SK-MEL-5 (cell line): ENCODE measurements at places on chromosomes 5 and 9. TPM values are rescaled to one million over a fixed set of nuclear protein-coding genes. Genes with fewer than 3 reads are reported as not detected.

GRCh38 chr9:5352637-5353248 lies 13.1 kb upstream of the RLN1 start:
- DNase-seq: no peak

The ADAMTS13 gene
- total RNA-seq: 0.67 and 1.7 TPM in 2 replicates

The IL4 gene
- not detected in 2 replicates for total RNA-seq

The ZBTB26 gene
- 4.6 and 5.0 TPM in 2 replicates for total RNA-seq

DNA sequence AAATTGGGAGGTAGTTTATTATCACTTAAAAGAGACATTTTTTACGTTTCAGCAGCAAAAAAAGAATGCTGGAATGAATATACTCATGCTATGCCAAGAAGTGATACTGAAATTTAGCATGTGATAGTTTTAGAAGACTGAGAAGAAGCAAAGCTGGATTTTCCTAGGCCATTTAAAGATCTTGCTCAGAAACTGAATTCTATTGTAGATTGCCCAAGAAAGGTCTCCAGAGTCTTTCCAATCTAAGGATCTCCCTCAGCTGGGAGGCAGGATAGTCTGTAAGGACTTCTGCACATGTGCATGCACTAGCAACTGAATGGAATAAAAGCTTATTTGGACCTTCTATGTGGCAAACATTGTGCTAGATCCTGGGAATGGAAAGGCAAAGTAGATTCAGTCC lies 334.5 kb downstream of the DTWD2 start:
- no peak for DNase-seq

DNA sequence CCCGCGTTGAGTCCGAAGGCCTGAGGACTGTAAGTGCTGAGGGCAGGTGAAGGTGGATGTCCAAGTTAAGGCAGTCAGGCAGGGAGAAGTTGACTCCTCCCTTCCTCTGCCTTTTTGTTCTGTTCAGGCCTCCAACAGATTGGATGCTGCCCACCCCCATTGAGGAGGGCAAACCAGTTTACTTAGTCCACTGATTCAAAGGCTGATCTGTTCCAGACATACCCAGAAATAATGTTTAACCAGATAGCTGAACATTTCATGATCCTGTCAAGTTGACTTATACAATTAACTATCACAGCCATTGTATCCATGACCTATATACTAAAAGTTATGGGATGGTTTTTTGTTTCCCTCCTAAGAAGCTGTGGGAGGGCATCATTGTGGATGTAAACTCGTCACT lies 8.3 kb upstream of the TEX48 start:
- DNase-seq: no peak

DNA sequence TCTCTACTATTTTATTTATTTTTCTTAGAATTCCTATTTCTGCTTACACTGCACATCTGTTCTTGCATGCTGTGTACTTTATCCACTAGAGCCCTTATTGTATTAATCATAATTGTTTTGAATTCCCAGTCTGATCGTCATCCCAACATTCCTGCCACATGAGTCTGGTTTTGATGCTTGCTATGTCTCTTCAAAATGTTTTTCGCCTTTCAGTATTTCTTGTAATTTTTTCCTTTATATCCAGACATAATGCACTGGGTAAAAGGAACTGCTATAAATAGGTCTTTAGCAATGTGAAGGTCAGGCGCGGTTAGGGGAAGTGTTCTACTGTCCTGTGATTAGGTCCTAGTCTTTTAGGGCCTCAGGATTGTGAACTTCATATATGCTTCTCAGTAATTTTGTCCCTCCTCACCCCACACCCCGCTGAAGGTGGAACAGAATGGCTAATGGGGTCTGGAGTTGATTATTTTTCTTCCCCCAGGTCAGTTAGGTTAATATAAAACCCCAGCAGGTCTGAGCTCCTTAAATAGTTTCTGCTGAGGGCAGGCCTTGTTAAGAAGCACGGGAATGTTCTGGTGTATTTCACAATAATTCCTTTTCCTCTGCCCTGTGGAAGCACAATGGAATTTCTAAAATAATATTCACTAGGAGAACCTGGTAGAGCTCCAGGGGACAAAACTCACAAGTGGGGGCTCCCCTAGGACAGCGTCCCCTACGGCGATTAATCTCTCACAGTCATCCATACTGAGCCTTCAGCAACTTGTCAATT lies 146.6 kb upstream of the TUT7 start:
- DNase-seq: no peak

- no peak for DNase-seq
Measured at GRCh38 chr9:18473652-18474279, at the start of gene ADAMTSL1. Gene ADAMTSL1, plus strand, starts transcription at chr9:18474153. Its CDS starts 80 bp downstream, at chr9:18474233.

DNA sequence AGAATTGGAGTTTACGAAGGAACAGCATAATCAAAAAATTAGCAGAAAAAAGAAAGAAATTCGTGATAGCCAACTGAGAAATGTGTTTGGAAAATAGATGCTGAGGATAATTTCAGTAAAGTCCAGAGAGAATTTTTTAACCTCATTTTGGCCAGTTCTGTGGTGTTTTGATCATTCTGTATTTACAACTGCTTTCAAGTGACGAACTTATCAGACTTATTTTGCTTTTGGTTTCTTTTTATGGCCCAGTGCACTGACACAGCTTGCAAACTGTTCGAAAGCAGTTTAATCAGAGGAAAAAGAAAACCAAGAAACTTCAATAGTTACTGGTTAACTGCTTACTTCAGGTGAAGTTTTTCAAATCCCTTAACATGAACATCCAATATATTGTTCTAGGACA lies 1.9 kb downstream of the SDHA start:
- DNase-seq: no peak

DNA sequence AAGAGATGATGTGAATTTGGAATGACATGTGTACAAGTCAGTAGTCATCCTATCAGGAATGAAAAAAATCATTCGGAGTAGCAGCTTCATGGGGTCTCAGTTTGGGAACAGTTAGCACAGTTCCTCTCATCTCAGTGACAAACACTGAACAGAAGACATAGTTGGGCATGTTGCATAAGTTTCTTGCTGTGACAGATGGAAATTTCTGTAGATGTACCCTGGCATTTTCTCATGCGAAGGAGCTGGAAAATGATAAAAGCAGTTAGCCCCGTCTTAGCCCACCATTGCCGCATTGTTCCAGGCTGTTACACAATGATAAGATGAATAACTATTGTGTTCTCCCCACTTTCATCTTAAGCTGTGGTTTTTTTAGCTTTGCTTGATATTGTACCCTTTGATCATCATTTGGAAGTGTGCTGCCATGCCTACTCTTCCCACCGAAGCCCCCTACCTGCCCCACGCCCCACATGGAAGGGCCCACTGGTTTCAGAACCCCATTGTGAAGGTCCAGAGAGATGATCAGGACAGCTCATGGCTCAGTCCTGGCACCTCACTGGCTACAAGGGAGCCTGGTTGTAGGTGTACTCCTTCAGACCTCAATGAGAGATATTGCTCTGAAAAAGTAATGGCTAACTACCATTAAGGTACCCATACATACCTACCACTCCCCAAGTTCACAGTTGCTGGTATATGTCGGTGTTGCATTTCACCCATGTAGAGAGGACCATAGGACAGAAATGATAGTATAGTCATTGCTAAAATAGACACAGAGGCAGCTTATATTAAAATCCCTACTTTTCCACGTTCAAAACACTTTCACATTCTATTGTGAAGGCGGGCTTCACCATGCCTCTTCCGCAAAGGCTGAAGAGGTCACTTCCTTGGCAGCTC lies 38.8 kb downstream of the SFXN1 start:
- DNase-seq: no peak

DNA sequence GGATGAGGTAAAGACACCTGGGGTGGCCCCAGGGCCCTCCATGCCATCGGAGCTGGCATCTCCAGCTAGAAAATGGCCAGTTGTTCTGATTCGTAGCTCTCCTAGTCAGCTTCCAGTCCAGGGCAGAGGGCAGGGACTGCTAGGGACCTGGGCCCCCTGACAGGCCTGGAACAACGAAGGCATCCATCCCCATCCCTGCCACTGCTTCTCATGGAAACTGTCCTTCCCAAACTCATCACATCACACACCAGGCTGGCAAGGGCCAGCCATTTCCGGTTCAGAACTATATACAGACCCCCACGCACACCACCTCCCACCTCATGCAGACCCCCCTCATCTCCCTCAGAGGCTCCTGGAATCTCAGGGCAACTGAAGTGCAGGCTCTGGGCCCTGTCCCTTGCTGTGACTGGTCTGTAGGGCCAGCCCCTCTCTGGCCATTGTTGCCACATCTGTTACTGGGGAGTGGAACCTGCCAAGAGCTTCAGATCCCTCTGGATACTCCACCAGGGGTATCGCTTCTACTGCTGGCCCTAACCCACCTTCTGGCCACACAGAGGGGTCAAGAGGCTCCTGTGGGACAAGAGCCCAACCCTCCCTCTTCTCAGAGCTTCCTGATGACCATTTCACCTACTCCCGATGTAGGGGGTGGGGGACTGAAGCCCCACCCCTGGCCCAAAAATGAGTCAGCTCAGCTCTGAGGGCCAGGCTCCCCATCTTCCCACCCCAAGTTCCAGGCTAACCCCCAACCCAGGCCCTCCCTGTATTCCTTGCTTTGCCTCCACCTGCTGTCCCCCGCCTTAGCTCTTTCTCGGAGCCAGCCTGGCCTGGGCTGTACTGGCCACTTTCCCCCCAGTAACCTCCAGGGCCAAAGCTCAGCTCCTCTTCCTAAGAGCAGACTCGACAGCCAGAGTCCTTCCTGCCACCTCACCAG lies 1.2 kb upstream of the MZB1 start:
- DNase-seq: no peak

The C8G gene
- 0.45 and 0.53 TPM in 2 replicates for total RNA-seq

- DNase-seq: no peak
Measured at GRCh38 chr5:3265131-3265885, 330.3 kb upstream of the IRX1 start.

The ADGRD2 gene
- not detected in 2 replicates for total RNA-seq

DNA sequence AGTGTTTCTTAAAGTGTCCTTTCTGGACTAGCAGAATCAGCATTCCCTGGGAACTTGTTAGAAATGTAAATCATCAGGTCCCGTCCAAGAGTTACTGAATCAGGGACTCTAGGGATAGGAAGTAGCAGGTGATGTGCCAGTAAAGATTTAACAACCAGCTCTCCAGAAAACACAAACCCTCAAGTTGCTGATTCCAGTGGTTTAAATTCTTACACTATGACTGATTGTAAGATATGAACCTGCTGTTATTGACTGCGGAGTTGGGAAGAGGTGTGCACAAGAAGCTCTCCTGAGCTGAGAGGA lies 39.1 kb upstream of the BASP1 start:
- DNase-seq: no peak

GRCh38 chr5:88952996-88953643 lies 70.1 kb upstream of the MEF2C start:
- DNase-seq: no peak

GRCh38 chr5:29972597-29972996 lies 1220.9 kb upstream of the CDH6 start:
- DNase-seq: no peak

DNA sequence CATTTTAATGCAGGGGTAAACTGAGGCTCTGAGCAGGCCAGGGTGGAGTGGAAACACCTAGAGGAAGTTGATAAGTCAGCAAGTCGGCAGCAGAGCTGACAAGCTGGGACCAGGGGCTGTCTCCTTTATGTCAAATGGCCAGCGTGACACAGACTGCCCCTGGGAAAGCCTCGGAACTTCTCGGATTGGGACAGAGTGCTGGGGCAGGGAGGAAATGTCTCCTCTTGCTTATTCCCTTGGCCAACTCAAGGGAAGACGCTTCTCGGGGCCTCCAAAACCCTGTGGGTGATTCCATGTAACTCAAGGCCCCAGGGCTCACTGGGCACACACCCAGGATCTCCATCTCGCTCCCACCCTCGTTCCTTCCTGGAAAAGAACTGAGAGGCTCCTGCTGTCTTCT lies 25.4 kb upstream of the ANXA6 start:
- no peak for DNase-seq

DNA sequence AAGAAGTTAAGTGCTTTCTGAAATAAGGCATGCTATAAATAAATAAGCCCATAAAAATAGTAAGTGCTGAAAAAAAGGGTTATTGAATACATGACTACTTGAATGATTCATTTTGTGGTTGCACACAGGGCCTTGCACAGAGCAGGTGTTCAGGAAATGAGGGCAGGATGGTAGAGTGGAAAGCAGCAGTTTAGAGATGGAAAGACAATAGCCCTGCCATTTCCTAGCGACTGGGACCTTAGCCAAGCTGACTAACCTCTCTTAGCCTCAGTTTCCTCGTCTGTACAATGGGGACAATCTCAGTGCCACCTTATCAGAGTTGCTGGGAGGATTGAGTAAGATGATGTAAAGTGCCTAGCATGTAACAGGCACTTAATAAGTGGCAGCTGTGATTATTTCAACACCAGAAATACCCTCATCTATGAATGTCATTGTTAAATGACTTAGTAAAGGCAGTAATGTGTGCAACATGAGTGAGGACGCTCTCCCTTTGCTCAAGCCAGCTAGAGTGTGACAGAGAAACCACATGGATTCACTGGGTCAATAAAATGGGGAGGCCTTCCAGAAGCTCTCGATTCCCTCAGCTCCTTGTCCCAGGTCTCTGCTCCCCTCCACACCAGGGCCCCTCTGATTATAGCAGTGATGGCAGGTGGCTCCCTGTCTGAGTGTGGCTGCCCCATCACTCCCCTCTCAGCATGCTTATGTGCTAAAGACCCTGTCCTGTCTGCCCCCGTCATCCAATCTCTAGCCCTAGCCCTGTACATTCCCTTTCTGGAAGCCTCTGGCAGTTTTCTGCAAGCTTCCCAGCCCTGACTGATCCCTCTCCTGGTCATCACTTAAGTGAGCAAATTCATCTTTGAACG lies 16.0 kb upstream of the PHF19 start:
- peak; percentile 16 for DNase-seq

DNA sequence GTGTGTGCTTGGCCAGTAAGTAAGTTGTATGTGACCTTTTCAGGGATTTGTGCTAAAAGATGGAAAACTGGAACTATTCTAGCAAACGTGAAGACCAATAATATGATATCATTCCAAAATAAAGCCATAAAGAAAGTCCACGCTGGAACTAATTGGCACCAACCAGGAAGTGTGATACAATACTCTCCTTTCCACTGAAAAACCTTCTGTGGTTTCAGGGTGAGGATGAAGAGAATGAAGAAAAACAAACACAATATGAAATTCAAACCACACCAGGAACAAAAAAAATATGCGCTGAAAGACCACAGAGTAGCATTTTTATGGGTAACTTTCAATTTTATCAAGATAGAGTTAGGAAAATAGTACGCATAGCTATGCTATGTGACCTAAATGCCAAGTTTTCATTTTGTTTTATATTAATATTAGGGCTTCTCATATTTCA lies 105.8 kb downstream of the EFNA5 start:
- no peak for DNase-seq
